Natural killer cell (primary cell): ENCODE measurements at places on chromosomes 5 and 9. TPM values are rescaled to one million over a fixed set of nuclear protein-coding genes. Genes with fewer than 3 reads are reported as not detected.

The FOXD4L5 gene
- total RNA-seq: not detected

The SLC36A3 gene
- not detected for total RNA-seq

The PAEP gene
- total RNA-seq: not detected

The ZBTB43 gene
- total RNA-seq: 42.1 TPM

The SPINK7 gene
- total RNA-seq: not detected

The C1QTNF2 gene
- not detected for total RNA-seq

The CCDC152 gene
- 4.0 TPM for total RNA-seq

The PCDHB7 gene
- total RNA-seq: not detected

The TXNDC8 gene
- not detected for total RNA-seq

The KIF20A gene
- total RNA-seq: 1.5 TPM

The PCDHGA11 gene
- 0.83 TPM for total RNA-seq

The COL23A1 gene
- not detected for total RNA-seq

The CDH9 gene
- total RNA-seq: not detected

The TMEM38B gene
- 8.0 TPM for total RNA-seq

The TICAM2 gene
- 0.61 TPM for total RNA-seq

The INSL6 gene
- not detected for total RNA-seq

The ANKRD33B gene
- 4.3 TPM for total RNA-seq

The MLANA gene
- not detected for total RNA-seq

The PCDHB3 gene
- not detected for total RNA-seq

The HK3 gene
- total RNA-seq: 6.6 TPM

The FRMPD1 gene
- not detected for total RNA-seq

The PFN3 gene
- not detected for total RNA-seq

The SMIM33 gene
- total RNA-seq: not detected

The PCDHGA3 gene
- not detected for total RNA-seq

The SIMC1 gene
- total RNA-seq: 30.2 TPM

The ANGPTL2 gene
- total RNA-seq: not detected

The HTR4 gene
- not detected for total RNA-seq

The IRF1 gene
- total RNA-seq: 1,190 TPM

The PCSK1 gene
- not detected for total RNA-seq

The IL4 gene
- 8.1 TPM for total RNA-seq
